PC-3 (cell line): ENCODE measurements at places on chromosomes 1 and 21.

DNA sequence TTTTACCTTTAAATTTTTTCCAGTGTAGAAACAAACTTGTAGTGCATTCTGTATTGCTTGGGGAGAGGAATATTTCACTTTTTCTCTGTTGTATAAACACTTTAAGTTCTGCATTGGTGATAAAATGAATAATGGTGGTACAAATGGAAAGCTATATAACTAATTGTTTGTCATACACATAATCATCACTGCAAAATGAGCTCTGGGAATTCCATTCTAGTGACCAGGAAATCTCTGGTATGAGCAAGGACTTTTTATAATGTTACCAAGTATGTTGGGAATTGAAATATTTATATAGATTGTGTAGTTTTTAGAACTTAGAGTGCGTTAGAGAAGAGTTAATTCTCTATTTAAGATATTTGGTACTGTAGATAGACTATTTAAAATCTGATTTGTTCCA is 5.0 kb upstream of the FMN2 start:
- peak; percentile 89 for DNase-seq

DNA sequence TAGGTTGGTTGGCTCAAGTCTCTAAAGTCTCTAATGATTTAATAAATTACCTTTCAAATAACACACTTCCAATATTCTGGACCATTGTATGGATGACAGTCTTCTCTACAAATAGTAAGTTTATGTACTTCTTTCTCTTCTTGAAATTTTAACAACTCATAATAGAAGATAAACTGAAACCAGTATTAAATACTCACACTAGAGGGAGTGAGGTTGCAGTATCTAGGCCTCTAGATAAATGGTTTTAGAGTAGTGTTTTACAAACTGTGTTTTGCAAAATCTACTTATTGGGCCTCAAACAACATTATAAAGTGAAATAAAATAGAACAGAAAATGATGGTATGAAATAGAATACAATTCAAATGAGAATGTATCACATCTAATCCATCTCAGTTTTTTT is 479.9 kb upstream of the BRINP3 start:
- peak; percentile 30 for DNase-seq

DNA sequence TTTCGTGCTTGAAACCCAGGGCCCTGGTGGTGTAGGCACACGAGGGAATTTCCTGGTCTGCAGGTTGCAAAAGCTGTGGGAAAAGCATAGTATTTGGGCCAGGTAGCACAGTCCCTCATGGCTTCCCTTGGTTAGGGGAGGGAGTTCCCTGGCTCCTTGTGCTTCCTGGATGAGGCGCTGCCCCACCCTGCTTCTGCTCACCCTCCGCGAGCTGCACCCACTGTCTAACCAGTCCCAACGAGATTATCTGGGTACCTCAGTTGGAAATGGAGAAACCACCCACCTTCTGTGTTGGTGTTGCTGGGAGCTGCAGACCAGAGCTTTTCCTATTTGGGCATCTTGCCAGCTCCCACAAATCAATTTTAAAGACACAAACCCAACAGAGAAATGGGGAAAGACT is 183.0 kb downstream of the PHTF1 start:
- no peak for DNase-seq

- no peak for DNase-seq
These were observed 14.5 kb upstream of the NRIP1 start for GRCh38 chr21:15079269-15079668.

- DNase-seq, result no peak
These were observed 1299.4 kb downstream of the NCAM2 start for GRCh38 chr21:22297575-22297974.

- DNase-seq, result no peak
These were observed 26.8 kb upstream of the COL6A2 start for GRCh38 chr21:46071082-46071481.

DNA sequence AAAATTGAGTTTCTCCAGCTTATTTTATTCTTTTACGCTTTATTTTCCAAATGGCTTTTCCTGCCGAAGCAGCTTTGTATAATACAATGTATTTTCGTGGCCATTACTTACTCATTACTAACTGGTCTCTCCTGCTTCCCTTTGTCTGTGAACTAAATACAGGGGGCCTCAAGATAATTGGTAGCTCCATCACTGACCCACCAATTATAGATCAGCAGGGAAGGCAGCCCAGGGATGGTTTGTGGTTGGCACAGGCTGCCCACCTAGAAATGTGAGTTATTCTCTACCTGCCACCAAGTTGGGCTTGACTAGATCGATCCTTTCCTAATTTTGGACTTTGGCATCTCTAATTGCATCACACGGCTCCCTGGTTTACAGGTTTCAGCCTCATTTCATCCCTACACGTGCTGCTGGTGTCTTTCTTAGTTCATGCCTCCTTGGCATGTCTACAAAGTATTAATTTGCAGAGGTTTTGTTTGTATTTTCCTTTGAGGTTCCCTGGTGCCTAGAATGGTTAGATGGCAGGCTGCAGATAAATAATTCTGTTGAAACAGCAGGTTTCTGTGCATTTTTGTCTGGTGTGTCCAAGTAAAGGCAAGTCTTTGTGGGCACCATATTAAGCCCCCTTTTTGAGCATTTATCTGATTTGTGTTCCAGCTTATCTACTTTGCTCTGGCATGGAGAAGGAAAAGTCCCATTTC is 35.2 kb downstream of the PEX14 start:
- DNase-seq, result no peak

DNA sequence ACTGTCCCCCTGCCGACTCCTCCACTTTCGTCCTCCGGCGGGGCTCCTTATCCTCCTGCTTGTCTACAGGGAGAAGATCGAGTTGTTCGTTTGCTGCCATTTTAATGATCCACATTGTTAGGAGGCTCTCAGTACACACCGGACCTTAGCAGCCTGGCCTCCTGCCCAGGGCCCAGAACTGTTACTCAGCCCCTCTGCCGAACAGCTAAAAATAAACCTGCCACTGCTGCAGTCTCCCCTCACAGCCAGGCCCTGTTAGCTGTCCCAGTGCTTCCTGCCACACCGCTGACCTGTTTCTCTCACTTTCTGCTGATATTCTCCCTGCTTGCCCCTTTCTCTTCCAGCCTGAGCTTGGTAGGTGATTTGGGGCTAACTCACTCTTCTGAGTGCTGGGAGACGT is 8.3 kb downstream of the MAPKAPK2 start:
- DNase-seq, result peak; percentile 29

DNA sequence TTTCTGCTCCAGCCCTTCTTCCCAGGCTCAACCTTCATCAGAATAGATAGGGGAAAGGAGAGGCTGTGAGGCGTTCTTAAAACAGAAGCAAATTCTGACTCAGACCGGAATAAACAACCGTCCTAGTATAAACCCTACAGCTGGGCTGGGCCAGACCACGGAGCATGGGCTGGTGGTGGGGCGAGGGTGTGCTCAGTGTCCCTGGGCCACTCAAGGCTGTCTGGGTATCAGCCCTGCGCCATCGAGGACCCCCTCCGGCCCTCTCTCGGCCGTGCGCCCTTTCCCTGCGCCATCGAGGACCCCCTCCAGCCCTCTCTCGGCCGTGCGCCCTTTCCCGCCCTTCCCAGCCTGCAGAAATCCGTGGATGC is 36.0 kb downstream of the CAPN2 start:
- DNase-seq, result peak; percentile 67

- no peak for DNase-seq
These were observed 351.3 kb upstream of the CAMK1G start for GRCh38 chr1:209232197-209232596.

DNA sequence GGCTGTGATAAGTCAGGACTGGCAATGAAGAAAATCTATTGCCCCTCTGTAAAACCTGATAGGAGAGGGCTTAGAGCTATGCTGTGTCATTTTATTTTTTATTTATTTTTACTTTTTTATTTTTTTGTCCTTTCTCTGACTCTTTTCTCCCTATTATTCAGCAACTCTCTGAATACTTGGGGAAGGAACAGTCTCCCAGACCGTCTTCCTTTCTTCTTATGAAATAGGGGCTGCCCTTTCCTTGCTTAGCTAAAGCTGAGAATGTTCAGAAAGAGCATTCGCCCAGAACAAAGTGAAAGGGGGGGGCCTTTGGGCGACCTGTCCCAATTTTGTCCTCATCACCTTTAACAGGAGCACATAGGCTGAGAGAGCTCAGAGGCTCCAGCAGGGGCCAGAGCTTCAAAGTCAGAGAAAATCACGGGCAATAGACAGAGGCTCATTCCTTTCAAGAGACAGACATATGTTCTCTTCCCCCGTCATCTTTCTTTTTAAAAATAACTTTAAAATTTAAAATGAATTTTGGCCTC is 80.9 kb downstream of the RNF220 start:
- DNase-seq, result no peak

GRCh38 chr1:21042929-21043605 is 133.6 kb downstream of the EIF4G3 start:
- no peak for DNase-seq

GRCh38 chr1:151593730-151594129 is 18.1 kb upstream of the SNX27 start:
- no peak for DNase-seq

DNA sequence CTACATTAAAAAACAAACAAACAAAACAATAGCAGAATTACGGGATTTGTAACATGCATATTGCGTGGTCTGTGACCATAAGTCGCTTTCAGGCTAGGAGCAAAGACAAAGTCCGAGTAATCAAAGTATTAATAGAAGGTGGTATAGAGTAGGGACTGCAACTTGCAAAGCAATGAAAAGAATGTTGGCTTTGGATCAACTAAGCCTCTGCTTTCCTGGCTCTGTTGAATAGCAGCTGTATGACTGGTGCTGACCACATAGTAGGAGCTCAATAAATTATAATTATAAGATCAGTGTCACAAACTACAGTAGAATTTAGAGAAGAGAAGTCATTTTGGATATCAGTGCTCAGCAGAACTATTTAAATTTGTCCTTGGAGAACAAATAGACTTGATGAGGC is 586.4 kb downstream of the DPYD start:
- peak; percentile 33 for DNase-seq

GRCh38 chr1:163063143-163063542 is 6.0 kb upstream of the RGS4 start:
- DNase-seq, result no peak

DNA sequence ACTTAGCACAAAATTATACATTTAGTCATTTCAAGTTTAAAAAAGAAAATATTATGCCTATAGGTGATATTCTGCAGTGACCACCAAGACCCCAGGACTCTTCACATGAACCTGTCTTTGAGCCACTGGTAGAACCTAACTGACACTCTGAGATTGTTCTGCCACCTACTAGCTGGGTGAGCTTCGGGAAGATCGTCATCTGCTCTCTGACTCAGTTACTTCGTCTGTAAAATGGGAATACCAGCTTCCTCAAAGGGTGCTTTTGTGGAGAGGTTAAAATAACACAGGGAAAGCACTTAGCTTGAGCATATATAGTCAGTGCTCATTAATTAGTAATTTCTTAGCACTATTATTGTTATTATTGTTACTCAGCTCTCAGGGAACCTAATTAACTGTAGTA is 228.5 kb upstream of the JUN start:
- no peak for DNase-seq

DNA sequence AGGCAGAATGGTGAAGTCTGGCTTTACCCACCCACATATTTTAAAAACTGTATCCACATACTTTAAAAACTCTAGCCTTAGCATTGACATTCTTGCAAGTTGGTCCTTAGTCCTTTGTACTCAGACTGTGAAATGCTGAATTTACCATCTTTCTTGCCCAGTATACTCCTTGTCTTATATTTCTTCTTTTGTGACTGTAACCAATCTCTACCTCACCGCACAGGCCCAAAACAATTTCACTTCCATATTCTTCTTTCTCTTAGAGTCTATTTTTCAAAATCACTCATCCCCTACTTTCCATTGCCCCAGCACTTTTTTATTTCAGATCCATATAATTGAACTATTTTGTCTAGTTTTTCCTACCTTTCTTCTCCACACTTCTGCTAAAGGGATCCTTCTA is 892.4 kb upstream of the B3GALT2 start:
- DNase-seq, result no peak

DNA sequence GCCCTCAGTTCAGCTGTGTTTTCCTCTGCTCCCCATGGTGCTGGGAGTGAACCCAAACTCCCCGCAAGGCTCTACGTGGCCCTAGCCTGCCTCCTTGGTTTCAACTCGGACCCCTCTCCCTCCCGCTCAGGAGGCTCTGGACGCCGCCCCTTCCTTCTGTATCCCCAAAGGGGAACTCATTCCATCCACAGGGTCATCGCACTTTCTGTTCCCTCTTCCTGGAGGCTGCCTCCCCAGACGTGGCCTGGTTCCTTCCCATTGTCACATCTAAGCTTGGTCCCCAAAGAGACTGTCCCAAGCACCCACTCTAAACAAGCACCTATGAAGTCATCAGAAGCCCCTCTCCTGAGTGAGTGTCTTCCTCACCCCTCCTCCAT is 10.9 kb downstream of the KCNAB2 start:
- no peak for DNase-seq

- peak; percentile 91 for DNase-seq
These were observed 20.4 kb upstream of the SCAF4 start for GRCh38 chr21:31752352-31752751.

GRCh38 chr1:178543290-178543607 is 30.3 kb downstream of the TEX35 start:
- no peak for DNase-seq

- peak; percentile 28 for DNase-seq
These were observed 790 bp downstream of the TESK2 start for GRCh38 chr1:45490121-45490625.

DNA sequence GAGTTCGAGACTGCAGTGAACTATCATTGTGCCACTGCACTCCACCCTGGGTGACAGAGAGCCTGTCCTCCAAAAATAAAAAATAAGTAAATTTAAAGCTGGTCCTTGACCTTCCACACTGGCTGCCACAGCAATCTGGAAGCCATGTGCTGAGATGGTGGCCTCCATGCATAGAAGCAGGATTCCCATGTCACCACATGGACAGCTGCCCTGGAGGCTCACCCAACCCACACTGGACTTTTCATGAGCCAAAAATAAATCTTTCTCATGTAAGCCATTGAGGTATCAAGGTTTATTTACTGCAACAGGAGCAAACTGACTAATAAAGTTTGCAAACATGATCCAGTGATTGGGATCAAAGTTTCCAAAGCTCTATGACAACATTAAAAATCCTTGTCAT is 88.5 kb downstream of the SETD4 start:
- DNase-seq, result no peak

GRCh38 chr1:164772635-164773034 is 213.7 kb downstream of the PBX1 start:
- peak; percentile 97 for DNase-seq

- no peak for DNase-seq
These were observed 130.1 kb upstream of the CTTNBP2NL start for GRCh38 chr1:112265931-112266330.
